HuH-7 (cell line): ENCODE measurements at places on chromosomes 7 and 10.
A peak's percentile ranks its signal among the peaks of the same experiment; 100 is the strongest.

DNA sequence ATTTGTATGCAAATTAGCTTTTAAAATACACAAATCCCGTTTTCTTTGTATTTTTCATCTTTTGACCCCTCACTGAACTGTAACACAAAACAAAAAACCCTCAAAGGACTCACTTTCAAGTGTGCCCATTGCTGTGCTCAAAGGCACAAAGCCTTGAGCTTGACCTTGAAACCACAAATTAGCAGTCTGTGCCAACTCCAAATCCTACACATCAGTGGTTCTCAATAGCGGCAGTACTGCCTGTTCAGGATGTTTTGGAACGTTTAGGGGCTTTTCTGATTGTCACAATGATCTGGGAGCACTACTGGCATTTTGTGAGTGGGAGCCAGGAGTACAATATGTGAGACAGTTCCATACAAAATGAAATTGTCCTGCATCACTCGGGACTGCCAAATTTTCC, 55.5 kb downstream of the KDM7A start:
- DNase-seq, result no peak

GRCh38 chr7:16801111-16801542, 3.7 kb downstream of the AGR2 start:
- peak; percentile 64 for DNase-seq

GRCh38 chr10:4285121-4285520, 500.1 kb upstream of the KLF6 start:
- DNase-seq, result no peak

DNA sequence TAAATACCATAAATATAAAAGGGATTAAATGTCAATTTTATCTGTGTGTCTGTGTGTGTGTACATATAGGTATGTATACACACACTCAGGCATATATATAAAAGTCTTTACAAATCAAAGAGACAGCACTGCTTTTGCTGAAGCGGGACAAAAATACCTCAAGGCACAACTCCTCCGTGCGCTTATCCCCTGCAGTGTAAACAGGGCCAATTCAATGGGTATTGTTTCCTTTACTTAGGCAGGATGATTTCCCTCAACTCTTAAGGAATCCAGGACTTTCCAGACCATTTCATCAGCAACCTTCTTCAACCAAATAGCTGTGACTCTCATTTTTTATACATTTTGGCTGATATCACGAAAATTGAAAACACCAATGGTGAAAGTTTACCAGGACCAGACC, 227.7 kb downstream of the CRPPA start:
- no peak for DNase-seq

DNA sequence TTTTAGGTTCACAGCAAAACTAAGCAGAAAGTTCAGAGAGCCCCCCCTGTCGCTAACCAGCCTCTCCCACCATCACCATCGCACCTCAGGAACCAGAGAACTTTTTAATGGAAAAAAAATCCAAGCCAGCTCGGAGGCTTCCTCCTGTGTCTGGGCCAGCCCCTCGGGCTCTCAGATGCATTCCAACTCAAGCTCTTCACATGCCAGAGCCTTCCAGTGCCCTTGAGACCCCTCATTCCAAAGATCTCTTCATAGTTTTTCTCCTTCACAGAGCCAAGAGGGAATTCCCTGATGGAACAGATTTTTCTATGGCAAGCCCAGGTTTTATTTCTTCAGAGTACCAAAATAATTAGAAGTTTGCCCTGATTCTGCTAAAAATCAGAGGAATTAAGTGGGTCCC, 153.4 kb upstream of the LANCL2 start:
- no peak for DNase-seq

DNA sequence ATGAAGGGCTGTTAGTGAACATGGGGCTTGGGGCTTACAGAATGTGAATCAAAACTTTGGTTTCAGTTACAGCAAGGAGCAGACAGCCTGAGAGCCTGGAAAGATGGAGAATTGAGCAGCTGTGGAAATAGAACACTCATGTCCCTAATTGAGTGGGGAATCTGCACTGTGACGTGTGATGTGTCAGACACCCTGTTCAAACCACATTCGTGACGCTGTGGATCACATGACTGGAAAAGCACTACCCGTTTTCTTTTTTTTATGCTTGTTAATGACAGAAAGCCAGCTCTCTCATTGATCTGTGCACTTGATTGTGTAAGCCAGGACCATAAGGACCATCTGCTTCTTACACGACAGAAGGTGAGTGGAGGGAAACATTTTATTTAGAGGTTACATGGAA, 15.1 kb upstream of the TBX20 start:
- DNase-seq, result no peak

GRCh38 chr10:17153321-17153720, 23.7 kb upstream of the CUBN start:
- DNase-seq, result no peak
